ENCODE measurements at places on chromosomes 4 and X.

DNA sequence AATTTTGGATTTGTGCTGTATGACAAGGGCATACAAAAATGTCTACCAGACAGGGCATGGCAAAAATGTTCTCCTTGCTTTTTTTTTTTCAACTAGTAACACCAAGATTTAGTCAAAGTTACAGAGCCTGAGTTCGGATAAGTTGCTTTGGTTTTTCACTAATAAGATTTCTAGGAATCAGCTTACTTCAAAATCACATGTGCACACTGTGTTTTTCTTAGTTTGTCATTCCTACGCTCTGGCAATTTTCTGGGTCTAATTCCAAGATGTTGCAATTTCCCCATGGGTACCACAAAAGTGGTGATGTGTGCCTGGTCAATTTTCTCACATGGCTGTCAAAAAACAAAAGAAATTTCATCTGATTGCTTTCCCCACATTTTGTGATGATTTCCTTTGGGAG lies 6.3 kb downstream of the C1QTNF7 start:
- DNase-seq = no peak

GRCh38 chr4:84167564-84167963 lies 331.5 kb downstream of the NKX6-1 start:
- no peak for DNase-seq

- DNase-seq = no peak
Observed at GRCh38 chrX:6708676-6709380, 173.9 kb upstream of the VCX3A start.

GRCh38 chr4:52946855-52947254 lies 84.7 kb downstream of the RASL11B start:
- no peak for DNase-seq

Data from PC-3 (cell line).